Urinary bladder (tissue), 4 donors: ENCODE measurements at places on chromosomes 16 and 17.

DNA sequence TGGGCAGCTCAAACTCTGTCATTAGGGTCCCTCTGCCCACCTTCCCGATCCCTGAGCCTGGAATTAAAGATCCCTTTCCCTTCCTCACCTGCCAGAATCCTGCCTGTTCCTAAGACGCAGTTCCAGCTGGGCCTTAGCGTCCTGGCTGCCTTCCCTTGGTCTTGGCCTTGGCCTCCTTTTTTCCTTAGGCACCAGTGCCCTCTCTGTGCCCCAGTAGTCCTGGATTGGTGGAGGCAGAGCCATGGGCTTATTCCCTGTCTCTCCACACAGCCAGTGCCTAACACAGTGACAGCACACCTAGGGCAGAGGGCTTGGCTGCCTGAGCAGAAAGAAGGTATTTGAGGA is 3.5 kb downstream of the TMEM132E start:
- DNase-seq: no peak

DNA sequence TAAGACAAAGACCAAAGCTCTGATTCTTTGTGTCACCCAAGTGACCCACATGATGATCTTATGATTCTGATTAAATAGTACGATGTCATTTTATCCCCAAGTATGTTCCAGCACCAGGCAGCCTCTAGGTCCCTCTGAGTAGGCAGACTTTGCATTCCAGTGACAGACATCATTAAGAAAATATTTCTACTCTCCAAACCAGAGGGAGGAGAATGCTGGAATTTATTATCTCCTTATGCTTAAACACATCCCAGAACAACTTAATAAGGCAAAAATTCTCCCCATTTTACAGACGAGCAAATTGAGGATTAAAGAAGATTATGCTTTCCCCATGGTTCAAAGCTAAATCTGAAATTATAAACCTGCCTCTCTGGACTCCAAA is 192.8 kb upstream of the CDH11 start:
- DNase-seq: no peak

DNA sequence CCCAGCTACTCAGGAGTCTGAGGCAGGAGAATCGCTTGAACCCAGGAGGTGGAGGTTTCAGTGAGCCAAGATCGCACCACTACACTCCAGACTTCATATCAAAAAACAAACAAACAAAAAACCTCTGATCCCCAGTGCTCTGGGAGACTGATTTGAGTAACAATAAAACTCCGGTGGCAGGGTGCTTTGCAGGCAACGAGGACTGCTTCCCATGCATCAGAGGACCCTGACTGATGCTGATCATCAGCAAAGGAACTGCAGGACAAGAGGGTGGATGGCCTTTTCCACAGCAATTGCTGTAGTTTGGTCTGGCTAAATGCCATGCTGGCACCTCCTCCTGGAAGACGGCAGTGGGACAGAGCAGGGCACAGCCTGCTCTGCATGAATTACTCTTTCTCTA is 6.4 kb upstream of the SLC39A11 start:
- DNase-seq: no peak

GRCh38 chr17:78128551-78129350 is at the start of gene TMC6:
Gene TMC6, minus strand, starts transcription at chr17:78128755. Its CDS starts 1,923 bp downstream, at chr17:78126832.
- no peak for DNase-seq

- no peak for DNase-seq
Measured at GRCh38 chr16:74218871-74219270, 77.7 kb upstream of the PSMD7 start.

GRCh38 chr17:73349138-73349537 is 37.3 kb upstream of the CDC42EP4 start:
- DNase-seq: no peak

DNA sequence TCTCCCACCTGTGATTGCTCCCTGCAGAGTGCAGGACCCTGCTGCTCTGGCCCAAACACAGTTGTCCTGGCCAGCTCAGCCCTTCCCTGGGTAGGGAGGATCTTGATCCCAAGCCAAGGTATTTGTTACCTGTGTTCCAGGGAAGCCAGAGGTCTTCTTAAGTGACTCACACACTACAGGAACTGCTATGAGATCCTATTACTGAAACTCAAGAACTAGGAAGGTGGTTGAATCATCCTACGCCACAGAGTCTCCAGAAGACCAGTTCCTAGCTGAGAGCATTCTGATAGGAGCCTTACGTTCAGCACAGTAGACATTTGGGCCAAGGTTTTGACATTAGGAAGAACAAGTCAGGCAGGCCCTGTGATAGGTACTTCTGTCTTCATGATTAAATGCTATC is 12.0 kb downstream of the CHST6 start:
- DNase-seq: no peak

GRCh38 chr16:68296693-68297092 is 14.1 kb downstream of the SLC7A6OS start:
- no peak for DNase-seq

DNA sequence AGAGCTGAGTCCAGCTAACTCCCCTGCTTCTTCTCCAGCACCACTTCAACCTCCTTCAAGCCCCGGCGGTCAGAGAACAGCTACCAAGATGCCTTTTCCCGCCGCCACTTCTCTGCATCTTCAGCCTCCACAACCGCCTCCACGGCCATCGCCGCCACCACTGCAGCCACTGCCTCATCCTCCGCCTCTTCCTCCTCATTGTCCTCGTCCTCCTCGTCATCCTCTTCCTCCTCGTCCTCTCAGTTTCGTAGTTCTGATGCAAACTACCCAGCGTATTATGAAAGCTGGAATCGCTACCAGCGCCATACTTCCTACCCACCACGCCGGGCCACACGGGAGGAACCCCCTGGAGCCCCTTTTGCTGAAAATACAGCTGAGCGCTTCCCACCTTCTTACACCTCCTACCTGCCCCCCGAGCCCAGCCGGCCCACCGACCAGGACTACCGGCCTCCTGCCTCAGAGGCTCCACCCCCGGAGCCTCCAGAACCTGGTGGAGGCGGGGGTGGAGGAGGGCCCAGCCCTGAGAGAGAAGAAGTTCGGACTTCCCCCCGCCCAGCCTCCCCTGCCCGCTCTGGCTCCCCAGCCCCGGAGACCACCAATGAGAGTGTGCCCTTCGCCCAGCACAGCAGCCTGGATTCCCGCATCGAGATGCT is 7.1 kb downstream of the SETD1A start:
- DNase-seq: no peak

DNA sequence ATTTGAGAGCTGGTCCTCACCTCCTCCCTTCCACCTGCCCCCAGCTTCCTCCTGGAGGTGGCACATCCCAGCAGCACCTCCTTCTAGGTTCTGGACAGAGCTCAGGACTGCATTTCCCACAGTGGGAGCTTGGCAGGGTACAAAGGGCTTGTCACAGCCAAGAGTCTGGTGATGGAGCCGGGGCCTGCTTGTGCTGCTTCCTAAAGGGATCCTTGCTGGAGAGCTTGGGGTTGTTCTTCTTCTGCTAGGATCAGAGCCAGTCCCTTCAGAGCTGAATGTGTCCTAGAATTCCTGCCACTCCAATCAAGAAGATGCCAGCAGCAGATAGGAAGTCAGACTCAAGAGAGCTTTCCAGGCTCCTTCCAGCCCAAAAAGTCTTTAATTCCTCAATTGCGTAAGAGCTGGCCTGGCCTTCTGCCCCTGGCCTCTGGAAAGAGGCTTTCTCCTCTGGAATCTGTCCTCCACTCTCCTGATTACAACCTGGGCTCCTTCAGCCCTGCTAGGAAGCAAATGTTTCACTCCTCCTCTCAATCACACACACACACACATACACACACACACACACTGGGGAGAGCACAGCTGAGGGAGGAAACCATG is 4.4 kb downstream of the CD300E start:
- no peak for DNase-seq

GRCh38 chr17:48237456-48237855 is 129.9 kb downstream of the SNX11 start:
- no peak for DNase-seq

DNA sequence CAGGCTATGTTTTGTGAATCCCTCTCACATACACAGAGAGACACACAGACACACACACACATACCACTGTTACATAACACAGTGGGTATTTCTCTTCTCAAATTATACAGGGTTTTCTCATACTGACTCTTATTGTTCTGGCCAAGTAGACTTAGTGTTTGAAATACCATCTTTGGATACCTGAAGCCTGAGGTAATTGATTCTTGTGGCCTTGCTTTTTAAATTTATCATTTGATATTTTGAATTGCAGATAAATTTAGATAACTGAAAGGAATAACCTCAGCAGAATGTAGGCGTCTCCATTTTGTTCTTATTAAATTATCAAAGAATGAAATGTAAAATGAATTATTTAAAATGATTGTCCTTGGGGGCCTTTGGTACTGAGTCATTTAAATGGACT is 223.8 kb downstream of the LGALS9B start:
- no peak for DNase-seq

DNA sequence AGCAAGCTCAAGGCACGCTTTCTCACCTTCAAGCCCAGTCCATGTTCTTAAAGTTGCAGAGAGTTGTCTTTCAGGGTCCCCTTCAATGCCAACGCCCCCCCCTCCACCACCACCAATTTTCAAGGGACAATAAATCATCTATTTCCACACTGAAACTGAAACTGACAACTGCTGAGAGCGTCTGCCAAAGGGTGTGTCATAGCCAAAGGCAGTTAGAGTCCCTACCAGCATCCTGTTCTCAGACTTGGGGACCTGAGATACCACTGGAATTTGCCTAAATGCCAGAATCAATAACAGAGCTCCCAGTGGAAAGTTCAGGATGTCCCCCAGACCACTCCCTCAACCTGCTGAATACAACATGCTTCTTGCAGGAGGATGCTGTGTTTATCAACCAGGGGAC is 133.2 kb upstream of the SOX9 start:
- no peak for DNase-seq

DNA sequence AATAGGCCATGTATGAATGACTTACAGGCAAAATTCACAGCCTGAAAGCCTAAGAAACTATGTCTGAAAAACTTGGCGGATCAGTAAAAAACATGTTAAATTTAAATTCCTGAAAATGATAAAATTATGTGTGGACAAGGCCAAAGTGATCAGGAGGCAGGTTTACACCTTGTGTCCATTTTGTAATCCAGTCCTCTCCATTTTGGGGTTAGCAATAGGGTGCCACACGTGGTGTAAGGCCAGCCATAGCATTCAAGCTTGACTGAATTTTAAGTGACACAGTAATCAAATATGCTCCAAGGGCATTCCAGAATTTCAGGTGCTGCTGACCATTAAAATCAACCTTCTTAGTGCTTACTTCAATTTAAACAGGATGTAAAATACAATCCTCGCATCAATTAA is 2.7 kb downstream of the RNF43 start:
- no peak for DNase-seq

DNA sequence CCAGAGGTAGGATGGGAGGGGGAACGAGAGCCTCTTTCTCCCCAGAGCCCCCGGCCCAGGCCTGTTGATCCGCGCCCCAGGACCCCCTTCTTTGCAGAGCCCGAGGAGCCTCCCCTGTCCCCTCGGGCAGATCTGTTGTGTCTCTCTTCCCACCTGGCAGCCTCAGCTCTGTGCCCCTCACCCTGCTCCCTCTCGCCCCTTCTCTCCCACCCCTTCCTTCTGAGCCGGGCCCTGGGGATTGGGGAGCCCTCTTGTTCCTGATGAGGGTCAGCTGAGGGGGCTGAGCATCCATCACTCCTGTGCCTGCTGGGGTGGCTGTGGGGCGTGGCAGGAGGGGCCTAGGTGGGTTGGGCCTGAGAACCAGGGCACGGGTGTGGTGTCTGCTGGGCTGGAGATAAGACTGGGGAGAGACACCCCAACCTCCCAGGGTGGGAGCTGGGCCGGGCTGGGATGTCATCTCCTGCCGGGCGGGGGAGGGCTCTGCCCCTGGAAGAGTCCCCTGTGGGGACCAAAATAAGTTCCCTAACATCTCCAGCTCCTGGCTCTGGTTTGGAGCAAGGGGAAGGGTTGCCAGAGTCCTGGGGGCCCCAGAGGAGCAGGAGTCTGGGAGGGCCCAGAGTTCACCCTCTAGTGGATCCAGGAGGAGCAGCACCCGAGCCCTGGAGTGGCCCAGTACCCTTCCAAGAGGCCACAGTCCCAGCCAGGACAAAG is 65.4 kb downstream of the MRC2 start:
- DNase-seq: no peak

DNA sequence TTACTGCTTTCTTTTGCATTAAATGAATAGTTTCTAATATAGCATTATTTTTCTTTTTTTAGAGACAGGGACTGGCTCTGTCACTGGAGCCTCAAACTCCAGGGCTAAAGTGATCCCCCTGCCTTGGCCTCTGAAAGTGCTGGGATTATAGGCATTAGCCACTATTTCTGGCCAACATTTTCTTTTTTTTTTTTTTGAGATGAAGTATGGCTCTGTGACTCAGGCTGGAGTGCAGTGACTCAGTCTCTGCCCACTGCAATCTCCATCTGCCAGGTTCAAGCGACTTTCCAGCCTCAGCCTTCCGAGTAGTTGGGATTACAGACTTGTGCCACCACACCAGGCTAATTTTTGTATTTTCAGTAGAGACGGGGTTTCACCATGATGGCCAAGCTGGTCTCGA is 2.0 kb upstream of the DUXB start:
- DNase-seq: no peak

- DNase-seq: no peak
Measured at GRCh38 chr17:48611681-48612455, 1.1 kb upstream of the HOXB7 start.

- DNase-seq: no peak
Measured at GRCh38 chr16:60127196-60127595, 1393.1 kb upstream of the GOT2 start.

DNA sequence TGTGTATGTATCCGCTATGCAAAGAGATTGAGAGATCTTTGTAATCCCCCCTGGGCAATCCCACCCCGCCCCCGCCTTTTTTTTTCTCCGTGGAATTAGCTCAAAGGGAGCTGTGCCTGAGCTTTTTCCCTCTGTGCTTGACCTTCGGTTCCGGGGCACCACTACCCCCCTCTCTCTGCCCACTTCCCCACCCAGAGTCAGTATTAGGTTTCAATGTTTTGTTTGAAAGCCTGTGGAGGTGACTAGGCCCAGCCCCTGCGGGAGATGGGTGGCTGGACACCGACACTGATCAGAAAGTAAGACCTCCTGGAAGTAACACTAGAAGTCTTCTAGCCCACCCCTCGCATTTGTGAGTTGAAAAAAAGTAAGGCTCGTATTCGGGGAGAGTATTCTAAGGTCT is 7.0 kb downstream of the CBLN1 start:
- no peak for DNase-seq

- DNase-seq: no peak
Measured at GRCh38 chr16:83705856-83706255, 101.9 kb upstream of the HSBP1 start.
